ENCODE measurements at places on chromosomes 7 and 10.

- DNase-seq: no peak
Observed at GRCh38 chr7:68122801-68123200, 1126.2 kb downstream of the TYW1 start.

DNA sequence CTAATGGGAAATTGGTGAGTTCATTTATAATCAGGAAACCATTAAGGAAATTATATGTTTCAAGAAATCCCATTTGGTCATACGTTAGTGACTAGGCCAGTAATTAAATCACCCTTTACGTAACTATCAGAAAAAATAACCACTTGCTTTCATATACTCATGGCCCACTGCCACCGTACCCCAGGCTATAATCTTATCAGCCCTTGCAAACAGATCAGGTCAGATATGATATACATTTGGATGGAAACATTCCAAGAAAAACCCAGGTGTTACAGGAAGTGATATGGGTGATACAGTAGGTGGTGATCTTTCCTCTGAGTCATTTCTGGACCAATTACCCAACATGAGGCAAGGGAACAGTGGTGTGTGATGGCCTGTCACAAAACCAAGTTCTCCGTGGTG is 481.0 kb upstream of the SEMA3A start:
- DNase-seq: no peak

- no peak for DNase-seq
Observed at GRCh38 chr10:15539262-15539661, 168.2 kb upstream of the FAM171A1 start.

GRCh38 chr10:70925377-70926225 is 37.2 kb upstream of the PCBD1 start:
- DNase-seq: no peak

- no peak for DNase-seq
Observed at GRCh38 chr7:47601881-47602249, 20.0 kb upstream of the TNS3 start.

DNA sequence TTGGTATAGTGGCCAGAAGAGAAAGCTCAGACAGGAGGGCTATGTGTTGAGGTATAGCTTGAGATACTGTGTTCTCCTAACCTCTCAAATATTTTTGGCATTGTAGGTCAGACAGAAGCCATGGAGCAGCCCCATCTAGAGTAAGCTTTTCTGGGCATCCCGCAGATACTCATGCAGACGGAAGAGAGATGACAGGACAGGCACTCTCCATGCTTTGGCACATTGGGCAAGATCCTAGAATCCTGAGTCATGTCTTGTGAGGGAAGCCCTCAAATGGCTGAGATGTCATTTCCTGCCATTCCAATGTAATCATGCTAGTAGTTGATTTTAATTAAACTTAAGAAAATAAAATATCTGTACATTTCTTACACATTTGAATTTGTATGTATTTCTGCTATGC is 16.8 kb upstream of the KIF20B start:
- no peak for DNase-seq

GRCh38 chr10:100881556-100882213 is 31.1 kb upstream of the SLF2 start:
- DNase-seq: no peak

- DNase-seq: no peak
Observed at GRCh38 chr10:131746785-131747184, 154.0 kb upstream of the PPP2R2D start.

GRCh38 chr10:42997849-42998165 is 79.1 kb upstream of the RET start:
- no peak for DNase-seq

DNA sequence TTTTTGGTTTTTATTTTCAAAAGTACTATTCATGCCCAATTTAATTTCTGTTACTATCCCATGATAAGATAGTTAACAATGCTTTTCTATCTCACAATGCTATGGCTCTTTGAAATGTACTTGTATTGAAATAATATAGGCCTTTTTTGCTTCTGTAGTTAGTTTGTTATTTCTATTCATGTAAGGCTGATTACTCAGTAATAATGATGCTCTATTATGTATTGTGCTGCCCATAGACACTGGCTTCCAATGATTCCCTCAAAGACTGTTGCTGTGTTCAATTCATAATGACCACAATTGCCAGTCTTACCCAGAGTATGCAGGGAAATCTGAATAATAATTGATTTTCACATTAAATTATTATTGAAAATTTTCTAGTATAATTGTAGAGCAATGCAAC is 155.5 kb upstream of the POT1 start:
- DNase-seq: no peak

DNA sequence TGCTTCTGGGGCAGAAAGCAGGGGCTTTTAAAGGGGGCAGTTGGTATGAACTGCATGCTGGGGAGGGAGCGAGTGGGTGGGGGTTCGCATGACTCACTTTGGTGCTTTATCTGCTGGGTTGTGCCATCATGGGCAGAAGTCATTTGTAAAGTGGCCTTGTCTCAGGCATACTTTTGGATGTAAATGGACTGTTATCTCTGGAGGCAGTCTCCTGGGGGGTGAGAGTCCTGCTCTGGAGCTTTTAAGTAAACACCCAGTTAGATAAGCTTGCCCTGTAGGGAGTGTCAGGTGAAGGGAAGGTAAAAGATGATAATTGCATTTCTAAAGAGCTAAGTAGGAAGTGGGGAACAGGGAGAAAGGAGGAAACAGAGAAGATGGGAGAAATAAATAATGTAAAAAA is 1.6 kb upstream of the GSTO1 start:
- no peak for DNase-seq

DNA sequence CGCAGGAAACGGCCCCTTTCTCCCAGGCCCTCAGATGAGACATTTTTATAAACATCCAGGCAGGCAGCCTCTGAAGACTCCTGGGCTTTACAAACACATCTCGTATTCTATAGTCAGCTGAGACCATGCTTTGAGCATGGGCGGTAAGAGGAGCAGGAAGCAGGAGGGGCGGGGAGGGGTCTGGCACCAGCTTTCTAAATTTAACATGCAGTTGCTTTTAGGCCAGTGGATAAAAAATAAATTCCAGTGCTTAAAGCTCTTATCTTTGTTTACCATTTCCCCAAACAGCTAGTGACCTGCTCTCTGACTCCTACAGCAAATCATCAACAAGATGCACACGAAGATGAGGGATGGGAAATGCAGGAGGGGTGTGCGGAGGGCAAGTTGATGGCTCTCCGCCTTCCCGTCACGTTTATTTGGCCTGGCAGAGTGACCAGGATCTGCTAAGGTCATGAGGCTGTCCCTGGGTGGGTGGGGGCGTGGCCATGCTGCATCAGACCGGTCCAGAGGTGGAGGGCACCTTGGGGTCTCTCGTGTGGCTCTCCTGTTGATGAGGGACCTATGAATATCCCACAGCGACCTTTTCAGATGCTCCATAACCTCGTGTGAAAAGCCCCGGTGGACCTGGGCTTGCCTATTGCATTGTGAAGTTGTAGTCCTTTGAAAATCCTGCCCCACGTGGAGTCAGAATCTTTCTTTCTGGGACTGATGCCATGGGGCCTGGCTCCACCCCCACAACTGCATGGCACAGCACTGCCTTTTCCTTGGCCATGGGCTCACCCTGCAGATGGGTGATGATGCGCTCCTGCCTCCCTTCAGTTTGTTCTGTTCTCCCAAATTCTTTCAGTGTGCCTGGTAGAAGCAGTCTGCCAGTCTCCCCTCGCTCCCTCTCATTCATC is 67.5 kb downstream of the PARP12 start:
- DNase-seq: no peak

Data from AG09319 (cell line).